T1000 (cell line): ENCODE measurements at places on chromosomes 2 and 18.

DNA sequence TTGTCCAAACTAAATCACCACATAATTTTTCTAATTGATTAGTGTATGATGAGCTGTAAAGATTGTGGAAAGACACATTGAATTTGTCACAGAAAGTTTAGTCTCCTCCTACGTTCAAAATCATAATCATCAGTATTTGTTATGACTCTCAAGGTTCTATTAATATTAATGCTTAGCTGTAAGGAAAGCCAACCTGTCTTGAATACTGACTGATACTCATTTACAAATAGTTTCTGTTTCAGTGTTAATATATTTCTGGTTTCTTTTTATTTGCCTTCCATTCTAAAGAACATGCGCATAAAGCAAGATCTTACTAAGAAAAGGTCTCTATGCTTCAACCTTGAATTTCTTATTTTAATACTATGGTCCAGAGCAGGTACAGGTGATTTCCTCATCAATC is 55.1 kb downstream of the CPS1 start:
- no peak for DNase-seq

GRCh38 chr18:77645170-77645872 is 395.7 kb downstream of the GALR1 start:
- no peak for DNase-seq

DNA sequence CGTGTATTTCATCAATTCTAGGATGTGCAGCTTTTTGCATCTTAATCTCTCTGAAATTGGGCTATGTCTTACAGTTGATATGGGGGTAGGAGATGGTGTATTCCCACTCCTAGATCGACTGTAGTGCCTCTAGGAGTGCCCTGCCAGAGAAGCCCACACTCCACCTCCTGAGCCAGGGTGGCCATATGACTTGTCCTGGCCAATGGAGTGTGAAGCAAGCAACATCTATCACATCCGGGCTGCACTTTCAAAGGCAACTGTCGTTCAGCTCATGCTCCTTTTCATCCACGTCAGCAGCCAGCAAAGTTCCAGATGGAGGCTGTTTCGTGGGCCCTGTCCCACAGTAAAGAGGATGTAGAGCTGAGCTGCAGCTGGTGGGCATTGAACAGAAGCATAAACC is 149.4 kb upstream of the SLC1A4 start:
- no peak for DNase-seq

DNA sequence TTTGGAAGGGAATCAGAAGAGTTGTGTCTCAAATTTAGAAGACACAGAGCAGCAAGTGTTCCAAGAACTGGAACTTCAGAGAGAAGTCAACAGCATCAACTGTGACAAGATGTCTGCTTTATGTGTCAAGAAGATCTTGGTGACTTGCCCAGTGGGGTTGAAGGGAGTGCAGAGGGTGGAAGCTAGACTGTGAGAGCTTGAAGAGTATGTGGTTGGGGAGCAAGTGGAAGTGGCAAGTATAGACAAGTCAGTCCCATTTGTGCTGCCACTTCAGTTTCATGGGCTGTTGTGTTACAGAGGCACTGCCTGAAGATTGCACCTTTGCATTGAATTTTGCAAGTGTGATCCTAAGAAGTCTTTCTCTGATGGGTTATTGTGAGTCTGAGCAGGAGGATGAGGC is 68.7 kb upstream of the MC2R start:
- no peak for DNase-seq

DNA sequence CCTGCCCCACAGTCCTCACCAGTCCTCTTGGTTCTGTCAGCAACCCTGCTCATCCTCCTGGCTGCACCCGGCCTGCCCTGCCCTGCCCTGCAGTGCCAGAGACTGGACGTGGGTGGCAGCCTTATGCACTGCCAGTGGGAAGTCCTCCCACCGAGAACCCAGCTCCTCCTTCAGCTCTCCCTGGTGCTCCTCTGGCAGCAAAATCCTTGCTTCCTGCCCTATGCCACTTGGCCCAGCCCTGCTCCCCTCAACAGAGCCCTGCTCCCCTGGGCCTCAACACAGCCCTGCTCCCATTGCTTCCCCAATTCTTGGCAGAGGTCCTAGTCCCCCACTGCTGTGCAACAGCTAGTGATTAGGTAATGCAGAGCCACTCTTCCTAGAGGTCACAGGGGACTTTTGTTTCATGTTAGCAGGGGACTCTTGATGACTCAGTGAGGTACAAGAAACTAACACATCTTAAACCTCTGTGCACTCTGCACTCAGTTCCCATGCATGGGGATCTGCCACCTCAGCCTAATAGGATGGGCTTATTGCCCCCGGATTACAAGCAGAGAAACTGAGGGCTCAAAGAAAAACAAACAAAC is 58.0 kb upstream of the EDAR start:
- no peak for DNase-seq

- DNase-seq = no peak
Observed at GRCh38 chr2:160489111-160489510, 4.5 kb downstream of the RBMS1 start.

DNA sequence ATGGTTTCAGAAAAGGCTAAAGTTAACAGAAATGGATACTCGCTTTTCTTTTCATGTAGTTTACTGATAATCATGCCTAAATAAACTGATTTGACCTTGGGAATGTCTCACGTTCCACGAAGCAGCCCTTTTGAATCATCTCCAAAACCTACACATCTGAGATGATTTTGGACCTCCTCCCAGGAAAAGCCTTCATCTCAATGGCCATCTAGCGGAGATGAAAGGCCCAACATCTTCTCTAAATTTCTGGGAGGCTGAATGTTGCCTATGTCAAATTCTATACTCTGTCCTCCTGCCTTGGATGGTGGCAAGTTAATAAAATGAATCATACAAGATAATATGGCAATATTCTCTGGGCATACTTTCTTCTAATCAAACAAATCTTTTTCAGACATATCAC is 448.5 kb downstream of the ZEB2 start:
- DNase-seq = no peak

- DNase-seq = no peak
Observed at GRCh38 chr18:2984703-2985261, 28.2 kb downstream of the LPIN2 start.

DNA sequence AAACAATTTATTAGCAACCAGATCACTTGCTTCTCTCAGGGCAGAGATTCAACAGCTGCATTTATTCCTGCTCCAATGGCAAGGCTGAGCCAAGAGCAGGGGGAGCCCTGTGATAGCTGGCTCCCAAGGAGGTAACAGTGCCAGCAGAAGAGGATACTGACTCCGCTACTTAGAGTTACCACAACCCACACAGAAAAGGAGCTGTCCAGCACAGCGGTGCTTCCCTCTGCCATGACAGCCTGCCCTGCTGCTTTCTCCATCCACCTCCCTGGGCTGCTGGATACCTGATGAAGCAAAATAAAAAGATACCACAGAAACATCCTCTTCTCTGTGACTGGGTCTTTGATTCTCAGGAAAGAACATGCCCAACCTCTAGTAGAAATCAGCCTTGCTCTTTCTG is 467.2 kb downstream of the LRRTM4 start:
- no peak for DNase-seq

DNA sequence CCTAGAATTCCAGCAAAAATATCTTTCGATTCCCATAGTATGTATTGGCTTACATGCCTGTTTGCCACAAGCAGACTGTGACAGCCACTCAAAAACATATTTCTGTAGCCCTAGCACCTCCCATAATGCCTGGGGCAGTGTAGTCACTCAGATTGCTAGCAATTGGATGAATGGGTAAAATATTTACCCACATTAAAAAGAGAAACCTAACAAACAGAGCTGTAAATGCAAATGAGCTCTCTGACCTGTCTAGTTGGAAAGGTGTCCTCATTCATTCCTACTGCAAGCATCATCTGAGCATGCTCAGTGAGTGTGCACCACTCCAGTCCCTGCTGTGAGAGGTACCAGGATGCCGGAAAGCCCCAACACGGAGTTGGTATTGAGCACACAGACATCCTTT is 234.0 kb upstream of the RAB12 start:
- no peak for DNase-seq

DNA sequence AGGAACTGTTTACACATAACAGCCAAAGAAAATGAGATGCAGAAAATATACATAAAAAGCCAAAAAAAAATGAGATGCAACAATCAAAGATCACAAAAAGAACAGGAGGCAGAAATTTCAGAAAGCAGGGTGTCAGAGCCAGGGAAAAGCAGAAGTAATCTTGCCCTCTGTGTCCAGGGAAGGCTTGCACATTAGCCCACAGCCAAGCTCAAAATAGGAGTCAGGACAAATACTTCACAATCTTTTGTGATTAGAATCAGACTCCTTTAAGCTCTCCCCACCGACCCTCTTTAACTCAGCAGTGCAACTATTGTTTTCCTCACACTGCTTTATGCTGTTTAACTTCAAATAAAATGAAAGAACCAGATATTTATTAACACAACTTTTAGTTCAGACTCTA is 34.6 kb downstream of the IAH1 start:
- no peak for DNase-seq

DNA sequence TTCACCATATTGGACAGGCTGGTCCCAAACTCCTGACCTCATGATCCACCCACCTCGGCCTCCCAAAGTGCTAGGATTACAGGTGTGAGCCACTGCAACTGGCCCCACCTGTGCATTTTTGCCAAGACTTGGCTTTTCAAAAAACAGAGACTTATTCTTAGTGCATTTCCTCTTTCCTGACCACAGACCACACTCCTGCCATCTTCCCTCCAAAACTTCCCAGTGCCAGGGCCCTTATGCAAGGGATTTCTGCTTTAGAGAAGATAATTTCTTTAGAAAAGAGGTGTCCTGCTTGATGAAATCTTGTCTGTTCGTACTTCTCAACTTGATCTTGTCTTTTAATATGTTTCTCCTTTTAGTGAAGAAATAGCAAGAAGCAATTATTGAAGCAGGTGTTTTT is 98.8 kb upstream of the ZNF516 start:
- no peak for DNase-seq

DNA sequence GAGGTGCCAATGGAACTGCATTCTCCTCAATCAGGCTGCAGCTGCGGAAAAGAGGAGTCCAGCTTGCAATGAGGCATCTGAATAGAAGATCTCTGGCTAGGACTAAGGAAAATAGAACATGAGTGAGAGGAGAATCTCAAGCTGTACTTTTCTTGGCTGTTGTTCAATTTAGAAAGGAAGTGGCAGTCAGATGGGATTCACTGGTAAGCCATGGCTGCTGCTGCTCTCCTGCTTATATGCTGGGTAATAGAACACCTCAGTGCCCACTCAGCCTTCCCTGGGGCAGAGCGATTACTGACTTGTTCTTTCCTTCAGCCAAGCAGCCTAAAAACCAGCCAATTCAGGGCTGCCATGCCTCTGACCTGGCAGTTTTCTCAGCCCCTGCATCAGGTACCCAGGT is 17.6 kb upstream of the CHST9 start:
- no peak for DNase-seq

GRCh38 chr2:175535631-175536030 is 354.1 kb upstream of the ATP5MC3 start:
- DNase-seq = no peak

DNA sequence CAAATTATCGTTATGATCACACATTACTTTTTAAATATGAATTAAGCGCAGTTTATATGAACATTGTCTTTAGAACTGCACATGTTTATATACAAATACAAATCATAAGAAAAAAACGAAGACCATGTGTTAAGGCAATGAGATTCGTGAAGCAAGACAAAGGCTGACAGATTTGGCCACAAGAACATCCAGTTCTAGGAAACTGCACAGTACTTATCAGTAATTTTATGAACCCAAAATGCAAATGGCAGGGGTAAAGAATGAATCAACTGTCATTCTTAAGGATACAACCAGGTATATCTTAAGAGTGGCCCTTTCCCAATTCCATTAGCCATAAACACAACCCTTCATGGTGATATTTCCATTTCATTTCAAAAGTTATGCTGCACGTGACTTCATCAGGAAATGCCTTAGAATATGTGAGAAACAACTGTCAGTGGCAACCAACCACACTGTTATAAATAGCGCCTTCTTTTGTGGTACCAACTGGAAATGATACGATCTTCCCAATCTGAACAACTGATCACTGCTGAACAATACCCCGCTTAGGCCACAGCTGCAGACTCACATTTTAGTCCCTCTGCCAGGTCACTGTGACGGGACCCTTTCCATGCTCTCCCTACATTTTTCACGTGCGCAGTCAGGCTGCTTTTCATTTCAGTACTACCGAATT is 144.9 kb downstream of the L3MBTL4 start:
- no peak for DNase-seq

GRCh38 chr2:96108541-96109360 is 7.6 kb downstream of the ADRA2B start:
- no peak for DNase-seq

GRCh38 chr2:217943446-217944321 is 59.1 kb downstream of the TNS1 start:
- no peak for DNase-seq

DNA sequence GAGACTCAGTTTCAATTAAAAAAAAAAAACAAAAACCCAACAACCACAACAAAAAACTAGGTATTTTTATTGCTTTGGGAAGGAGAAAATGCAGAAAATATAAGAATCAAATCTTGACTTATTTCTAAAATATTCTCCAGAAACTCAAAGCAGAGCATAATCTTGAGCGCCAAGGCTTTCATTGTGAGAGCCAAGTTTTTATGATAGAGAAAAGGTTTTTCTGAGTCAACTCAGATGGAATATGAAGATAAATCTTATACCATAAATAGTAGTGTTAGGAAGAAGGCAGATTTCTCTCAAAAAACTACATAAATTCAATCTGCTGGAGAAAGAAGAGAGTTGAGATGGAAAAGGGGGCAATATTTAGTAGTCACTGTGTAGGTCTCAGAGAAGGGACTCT is 121.2 kb upstream of the OSR1 start:
- no peak for DNase-seq

DNA sequence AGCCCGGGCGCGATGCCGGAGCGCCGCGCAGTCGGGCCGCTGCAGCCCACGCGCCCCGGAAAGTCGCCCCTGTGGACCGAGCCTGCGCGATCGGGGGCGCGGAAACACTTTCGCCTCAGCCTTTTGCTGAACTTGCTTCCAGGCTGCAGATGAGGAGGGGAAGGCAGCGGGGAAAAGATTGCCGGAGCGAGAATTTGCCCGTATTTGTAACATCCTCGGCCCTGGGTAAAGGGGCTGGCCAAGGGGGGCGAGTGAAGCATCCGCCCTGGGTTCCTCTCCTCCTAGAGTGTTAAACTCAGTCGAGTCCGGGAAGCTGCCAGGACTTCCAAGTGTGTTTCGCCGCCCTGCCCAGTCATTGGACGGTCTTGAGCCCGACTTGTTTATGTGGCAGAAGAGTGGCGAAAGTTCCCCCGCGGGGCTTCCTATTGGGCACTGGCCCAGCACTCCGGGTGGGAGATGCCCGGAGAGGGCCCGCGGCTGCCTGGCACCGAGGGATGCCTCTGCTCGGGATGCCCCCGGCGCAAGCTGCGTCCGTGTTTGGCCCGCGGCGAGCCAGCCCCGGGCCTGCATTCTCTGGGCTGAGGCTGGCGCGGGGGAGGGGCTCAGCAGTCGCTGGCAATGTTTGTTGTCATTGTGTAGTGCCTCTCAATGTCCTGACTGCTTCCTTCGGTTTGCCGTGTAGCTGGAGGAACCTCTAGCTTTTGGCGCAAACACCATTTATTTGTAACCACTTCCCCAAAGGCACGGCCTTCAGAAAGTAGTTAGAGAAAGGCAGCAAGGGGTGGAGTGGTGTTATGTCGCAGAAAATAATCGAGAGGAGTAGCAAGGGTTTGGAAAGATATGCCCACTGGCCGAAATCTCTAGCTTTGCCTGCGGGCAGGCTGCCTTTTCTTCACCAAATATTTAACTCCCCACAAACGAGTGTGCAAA is 1.1 kb downstream of the CYBRD1 start:
- DNase-seq = peak; percentile 66
